Activated T-cell treated with anti-CD3 and anti-CD28 coated beads, Interleukin-2, amount 50 U/mL, for 72 hours (primary cell): ENCODE measurements at places on chromosomes 4 and X.

GRCh38 chr4:2103843-2104547 is 44.9 kb downstream of the NAT8L start:
- no peak overlapping the region for H3K27ac ChIP-seq
- no peak overlapping the region for H3K4me3 ChIP-seq
- peaks cover 16% of the 10 kb centered on the region for H3K36me3 ChIP-seq
- no peak for DNase-seq

- H3K4me3 ChIP-seq = peak within 1 kb of the TSS; percentile 56
- no peaks in the 10 kb centered on the region for H3K27me3 ChIP-seq
- H3K4me1 ChIP-seq = peaks cover 35% of the 10 kb centered on the region
- no peaks in the 10 kb centered on the region for H3K36me3 ChIP-seq
- no peak for DNase-seq
- peak within 1 kb of the TSS; percentile 70 for H3K27ac ChIP-seq
Observed at GRCh38 chr4:153204247-153204671, at the start of gene TRIM2. Gene TRIM2 (plus strand): TSS chr4:153204443. CDS start chr4:153204531, 88 bp downstream.

DNA sequence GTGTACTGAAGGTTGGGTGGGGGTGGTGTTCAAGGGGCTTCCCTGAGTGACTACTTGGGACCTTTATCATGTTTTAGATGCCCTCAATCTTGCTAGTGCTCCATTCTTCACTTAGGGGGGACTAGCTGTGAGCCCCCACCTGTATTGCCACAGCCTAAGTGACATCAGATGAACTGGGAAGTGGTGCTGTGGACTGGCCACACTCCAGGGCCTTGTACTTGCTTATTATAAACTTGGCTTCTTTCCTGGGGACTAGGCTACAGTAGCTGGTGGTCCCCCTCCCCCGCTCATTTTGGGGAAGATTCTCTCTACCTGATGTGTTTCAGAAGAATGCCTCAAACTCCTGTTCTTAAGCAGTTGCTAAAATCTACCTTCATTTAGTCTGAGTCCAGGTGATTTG is 46.7 kb upstream of the WDR1 start:
- H3K36me3 ChIP-seq = no peaks in the 10 kb centered on the region
- no peak overlapping the region for H3K27ac ChIP-seq
- no peak for DNase-seq
- no peaks in the 10 kb centered on the region for H3K27me3 ChIP-seq
- H3K4me1 ChIP-seq = peaks cover 31% of the 10 kb centered on the region
- H3K4me3 ChIP-seq = no peak overlapping the region

GRCh38 chrX:45709381-45709780 is 508.7 kb upstream of the DIPK2B start:
- H3K27ac ChIP-seq = peak overlapping the region; percentile 62
- peaks cover 38% of the 10 kb centered on the region for H3K4me1 ChIP-seq
- H3K36me3 ChIP-seq = peaks cover 2% of the 10 kb centered on the region
- H3K27me3 ChIP-seq = peaks cover 24% of the 10 kb centered on the region
- no peak for DNase-seq

DNA sequence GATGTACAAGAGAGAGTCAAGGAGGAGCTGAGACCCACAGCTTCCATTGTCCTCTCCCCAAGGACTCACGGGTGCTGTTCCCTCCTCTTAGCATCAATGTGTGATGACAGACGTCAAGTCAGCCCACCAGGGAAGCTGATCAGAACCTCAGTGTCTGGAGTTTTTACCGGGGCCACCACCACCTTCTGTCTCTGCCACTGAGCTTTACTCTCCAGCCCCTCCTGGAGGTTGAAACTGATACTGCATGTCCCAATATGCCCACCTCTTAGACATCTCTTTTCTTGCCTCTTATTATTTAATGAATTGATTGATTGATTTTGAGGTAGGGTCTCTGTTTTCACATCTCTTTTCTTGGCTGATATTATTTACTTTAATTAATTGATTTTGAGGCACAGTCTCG is 10.3 kb upstream of the AKAP17A start:
- H3K27ac ChIP-seq = no peak overlapping the region
- H3K4me3 ChIP-seq = peak overlapping the region; percentile 32
- no peaks in the 10 kb centered on the region for H3K36me3 ChIP-seq
- no peaks in the 10 kb centered on the region for H3K27me3 ChIP-seq

DNA sequence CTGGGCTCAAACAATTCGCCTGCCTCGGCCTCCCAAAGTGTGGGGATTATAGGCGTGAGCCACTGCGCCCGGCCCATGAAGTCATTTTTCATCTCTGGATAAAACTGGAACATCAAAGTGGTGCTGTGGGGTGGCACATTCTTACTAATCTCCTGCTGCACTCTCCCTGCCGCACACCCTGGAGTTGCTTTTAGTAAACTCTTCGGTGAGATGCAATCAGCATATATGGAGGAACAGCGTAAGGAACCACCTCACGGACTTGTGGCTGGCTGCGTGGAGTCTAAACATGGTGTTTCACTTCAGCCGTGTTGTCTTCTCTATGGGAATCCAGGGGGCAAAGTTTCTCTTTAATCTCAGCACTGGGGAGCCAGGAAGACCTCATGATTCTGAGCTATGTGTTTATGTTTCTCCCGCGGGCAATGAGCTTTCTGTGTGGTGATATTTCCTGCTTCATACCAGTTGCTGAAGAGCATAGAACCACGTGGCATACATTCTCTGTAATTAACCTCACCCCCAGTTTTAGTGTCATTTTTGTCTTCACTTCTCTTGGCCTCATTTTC is 2.1 kb upstream of the RHOH start:
- peaks cover 19% of the 10 kb centered on the region for H3K36me3 ChIP-seq
- H3K27ac ChIP-seq = peak overlapping the region; percentile 97
- peak; percentile 65 for DNase-seq
- peaks cover 69% of the 10 kb centered on the region for H3K4me1 ChIP-seq

GRCh38 chr4:632196-632790 is 6.9 kb downstream of the PDE6B start:
- no peak overlapping the region for H3K27ac ChIP-seq
- H3K4me3 ChIP-seq = no peak overlapping the region
- no peaks in the 10 kb centered on the region for H3K4me1 ChIP-seq
- DNase-seq = no peak
- no peaks in the 10 kb centered on the region for H3K36me3 ChIP-seq
- H3K27me3 ChIP-seq = no peaks in the 10 kb centered on the region

GRCh38 chrX:140713174-140713539 is 3.6 kb downstream of the LINC00632 start:
- no peak overlapping the region for H3K27ac ChIP-seq
- H3K36me3 ChIP-seq = no peaks in the 10 kb centered on the region
- H3K4me3 ChIP-seq = peak overlapping the region; percentile 41
- H3K4me1 ChIP-seq = no peaks in the 10 kb centered on the region
